ENCODE measurements at places on chromosomes 7 and 10.

- no peak for DNase-seq
Observed at GRCh38 chr10:64334084-64334483, 812.9 kb downstream of the REEP3 start.

- no peak for DNase-seq
Observed at GRCh38 chr7:105304040-105304895, 84.5 kb downstream of the SRPK2 start.

DNA sequence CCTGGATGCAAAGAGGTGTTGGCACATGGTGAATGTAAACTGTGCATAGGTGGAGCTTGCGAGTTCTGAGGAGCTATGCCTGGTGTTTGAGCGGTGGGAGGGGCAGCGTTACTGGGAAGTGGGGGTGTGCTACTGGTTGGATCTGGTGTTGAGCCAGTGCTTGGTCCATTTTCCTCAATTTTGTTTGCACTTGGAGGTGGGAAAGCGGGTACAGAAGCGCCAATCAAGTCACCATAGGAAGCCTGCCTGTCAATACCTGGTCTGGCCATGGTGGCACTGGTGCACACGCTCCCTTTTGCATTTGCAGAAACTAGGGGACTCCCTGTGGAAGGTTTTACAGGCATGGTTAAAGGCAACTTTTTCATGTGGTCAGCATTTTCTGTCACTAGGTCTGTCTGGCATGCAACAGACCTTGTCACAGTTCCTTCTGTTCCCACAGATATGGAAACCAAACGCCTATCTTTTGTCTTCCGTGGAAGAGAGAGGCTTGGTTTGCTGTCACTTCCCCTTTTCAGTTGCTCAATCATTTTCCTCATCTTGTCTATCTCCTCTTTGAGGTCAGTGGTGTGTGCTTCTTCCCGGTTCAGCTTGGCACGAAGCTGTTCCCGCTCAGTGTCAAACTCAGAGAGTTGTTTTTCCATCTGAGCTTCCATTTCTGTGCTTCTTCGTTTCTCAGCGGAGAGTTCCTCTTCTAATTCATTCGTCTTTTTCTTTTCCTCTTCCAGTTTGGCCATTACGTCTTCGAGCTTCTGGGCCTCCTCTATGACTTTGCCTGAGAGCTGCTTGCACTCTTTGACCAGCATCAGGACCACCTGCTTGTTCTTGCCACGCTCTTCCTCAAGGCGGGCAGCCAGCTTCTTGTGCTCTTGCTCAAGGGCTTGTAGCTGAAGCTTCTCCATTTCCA, 81.1 kb downstream of the CTTNBP2 start:
- no peak for DNase-seq

GRCh38 chr7:4906682-4907081, 23.2 kb upstream of the RADIL start:
- no peak for DNase-seq
